ENCODE measurements at places on chromosomes 2 and 18.
A peak's percentile ranks its signal among the peaks of the same experiment; 100 is the strongest.

DNA sequence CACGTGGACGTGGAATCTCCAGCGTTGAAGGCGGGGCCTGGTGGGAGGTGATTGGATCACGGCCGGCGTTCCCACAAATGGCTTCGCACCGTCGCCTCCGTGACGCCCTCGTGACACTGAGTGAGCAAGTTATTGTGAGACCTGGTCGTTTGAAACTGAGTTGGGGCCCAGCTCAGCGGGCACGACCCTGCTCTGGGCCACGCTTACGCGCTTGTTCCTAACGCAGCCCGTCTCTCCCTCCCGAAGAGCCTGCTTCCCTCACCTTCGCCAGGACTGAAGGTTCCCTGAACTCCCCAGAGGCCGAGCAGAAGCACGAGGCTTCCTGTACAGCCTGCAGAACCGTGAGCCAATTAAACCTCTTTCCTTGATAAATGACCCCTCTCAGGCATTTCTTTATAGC lies 121.8 kb downstream of the RTP5 start:
- DNase-seq = no peak

DNA sequence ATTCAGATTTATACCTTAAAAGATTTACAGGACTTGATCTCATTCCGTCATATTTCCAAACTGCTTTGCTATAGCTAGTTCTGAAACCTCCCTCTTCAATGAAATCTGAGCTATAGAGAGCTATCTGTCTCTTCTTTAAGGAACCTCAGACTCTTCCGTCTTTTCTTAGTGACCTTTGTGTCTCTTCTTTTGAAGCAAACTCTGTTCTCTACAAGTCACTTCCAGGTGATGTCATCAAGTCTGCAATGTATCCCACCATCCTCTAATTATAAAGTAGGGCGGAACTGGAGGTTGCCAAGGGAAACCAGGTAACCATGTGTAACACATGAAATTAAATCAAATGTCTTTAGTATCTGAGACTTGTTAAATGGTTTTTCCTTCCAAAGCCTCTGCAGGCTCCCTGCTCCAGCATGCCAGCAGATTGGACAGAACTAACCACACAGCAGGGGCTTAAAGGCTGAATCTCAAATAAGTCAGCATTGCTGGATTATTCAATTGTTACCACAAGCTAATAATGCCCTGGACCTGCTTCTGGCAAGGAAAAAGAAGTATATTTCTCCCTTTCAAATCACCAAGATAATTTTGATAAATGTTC lies 41.2 kb upstream of the PEX13 start:
- no peak for DNase-seq

DNA sequence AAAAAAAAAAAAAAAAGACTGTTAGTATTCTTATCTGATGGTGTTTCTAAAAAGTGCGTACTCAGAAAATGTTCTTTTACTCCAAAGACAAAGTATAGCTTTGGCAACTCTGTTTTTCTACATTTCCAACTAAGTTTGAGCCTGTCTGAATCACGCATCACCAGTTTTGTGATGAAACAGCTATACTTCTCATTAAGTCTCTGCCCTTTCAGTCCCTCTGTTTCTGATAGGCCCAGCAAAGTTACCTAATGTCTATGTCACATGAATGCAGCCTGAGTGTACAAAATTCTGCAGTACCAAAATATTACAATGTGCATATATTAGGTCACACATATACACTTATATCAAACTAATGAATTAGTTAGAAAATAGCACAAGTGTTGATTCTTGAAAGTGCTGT lies 22.4 kb downstream of the TWSG1 start:
- no peak for DNase-seq

DNA sequence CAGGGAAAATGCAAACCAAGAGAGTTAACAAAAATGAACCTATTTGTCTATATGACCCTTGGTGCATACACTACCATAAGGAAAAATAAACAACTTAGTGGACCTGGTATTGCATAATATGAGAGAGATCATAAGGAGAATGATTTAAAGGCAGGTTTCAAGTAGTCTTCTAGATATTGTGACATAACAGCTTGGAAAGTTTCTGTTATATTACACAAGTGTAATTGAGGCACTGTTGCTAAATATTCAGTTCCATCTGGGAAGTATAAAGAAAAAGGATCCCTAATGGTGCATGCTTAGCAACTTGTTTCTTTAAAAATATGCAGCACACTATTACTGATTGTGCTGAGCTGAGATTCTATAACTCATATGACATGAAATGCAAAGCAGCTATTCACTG lies 252.2 kb upstream of the SPHKAP start:
- DNase-seq = no peak

DNA sequence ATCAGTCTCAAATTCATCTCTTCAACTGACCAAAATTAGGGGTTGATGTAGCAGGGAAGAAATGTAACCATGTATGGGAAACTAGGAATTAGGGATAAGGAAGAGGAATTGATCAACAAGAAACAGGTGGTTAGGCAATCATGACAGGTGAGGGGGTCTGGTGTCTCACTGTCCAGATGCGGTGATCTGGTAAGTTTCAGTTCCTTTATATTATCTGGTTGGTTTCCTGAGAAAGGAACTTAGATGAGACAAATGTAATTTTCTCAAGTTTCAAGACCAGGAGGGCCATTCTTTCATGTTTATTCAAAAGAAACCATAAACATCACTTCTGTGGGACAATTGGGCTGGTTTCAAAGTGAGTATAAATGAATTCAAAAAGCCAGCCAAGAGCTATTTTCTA lies 306.2 kb upstream of the KCNJ3 start:
- DNase-seq = no peak

GRCh38 chr2:156319811-156320485 lies 12.6 kb downstream of the NR4A2 start:
- peak; percentile 20 for DNase-seq

- DNase-seq = no peak
These were observed 426.7 kb downstream of the SETBP1 start for GRCh38 chr18:45107425-45107824.

DNA sequence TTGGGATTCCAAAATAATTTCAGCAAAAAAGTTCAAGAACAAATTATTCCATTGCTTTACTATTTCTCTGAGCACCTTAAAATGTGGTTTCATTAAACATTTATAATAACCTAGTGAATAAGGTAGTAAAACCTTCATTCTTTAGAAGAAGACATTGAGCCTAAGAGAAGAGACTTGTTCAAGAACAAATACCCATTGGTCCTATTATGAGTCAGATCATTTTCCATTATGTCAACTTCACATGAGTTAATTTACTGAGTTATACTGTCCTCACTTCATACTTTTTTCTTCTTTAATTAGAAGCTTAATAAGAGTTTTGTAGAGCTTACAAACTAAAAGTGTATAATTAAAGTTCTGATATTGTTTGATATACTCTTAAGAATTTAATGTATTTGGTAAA lies 5.5 kb downstream of the ANKRD62 start:
- DNase-seq = no peak

- no peak for DNase-seq
These were observed 21.2 kb downstream of the CNTNAP5 start for GRCh38 chr2:124046332-124046731.
